ENCODE measurements at places on chromosomes 3 and 15.

DNA sequence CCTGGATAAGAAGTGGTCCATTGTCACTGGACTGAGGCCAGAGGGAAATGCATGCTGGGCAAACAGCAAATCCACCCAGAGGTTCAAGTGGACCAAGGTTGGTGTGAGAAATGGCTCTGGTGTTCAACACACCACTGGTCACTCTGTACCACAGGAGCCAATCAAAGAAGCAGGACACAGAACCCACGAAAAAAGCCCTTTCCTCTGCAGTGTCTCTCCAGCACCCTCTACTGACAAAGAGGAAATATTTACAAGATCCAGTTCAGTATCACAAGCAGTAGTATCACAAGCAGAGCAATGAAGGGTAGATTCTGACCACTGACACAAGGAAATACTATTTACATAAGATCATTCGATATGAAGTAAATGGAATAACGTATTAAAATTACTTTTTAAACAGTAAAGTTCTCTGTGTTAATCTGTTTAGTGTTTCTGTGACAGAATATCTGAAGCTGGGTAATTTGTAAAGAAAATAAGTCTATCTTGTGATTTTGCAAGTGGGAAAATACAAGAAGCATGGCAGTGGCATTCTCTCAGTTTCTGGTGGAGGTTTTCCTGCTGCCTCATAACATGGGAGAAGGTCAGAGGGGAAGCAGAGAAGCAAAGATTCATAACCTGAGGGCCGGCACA lies 390.7 kb downstream of the EFHB start:
- DNase-seq = peak; percentile 9

GRCh38 chr3:170608475-170608874 lies 22.6 kb upstream of the SLC7A14 start:
- DNase-seq = no peak

DNA sequence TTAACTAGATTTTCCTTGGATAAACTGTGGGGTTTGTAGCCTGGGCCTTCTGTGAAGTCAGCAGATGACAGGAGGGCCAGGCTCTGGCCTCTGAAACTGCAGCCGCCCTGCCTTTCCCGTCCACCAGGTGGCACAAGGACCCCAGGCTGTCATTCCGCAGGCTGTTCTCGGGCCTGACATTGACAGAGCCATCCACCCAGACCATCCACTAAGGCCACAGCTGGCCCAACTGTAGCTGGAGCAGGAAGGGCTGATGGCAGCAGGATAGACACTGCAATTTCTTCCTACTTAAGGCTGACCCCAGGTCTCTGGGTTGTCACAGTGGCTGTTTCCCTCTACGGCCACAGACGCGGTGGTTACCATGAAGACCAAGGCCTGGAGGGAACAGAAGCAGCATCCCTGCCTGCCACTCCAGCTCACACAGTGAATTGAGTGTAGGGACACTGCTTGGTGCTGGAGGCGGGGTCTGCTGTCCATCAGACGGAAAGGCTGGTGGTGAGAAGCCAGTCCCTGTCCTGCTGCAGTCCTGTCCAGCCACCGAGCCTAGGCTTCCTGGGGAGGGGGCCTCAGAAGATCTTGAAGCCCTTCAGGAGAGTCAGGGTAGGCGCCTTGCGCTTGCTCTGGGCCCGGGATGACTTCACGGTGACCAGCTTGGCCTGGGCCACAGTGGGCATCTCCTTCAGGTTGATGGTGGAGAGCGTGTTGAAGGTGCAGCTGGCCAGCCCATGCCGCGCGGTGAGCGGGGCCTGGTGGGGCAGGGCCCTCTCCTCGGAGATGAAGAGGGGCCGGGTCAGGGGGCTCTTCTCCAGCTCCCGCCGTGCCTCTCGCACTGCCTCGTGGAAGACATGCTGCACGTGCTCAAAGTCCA lies 9.4 kb downstream of the SLC51B start:
- DNase-seq = peak; percentile 51

DNA sequence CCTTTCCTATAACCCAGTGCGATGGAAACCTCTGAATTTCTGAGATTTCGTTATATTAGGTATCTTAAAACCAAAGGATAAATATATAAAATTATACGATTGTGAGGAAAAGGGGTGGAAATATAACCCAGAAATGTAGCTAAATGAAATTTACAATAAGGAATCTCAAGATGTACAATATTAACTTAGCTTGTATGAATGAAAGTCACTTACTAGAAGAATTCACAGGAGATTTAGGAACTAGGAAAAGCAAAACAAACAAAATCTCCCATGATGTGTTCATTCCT lies 159.2 kb downstream of the USP13 start:
- no peak for DNase-seq

DNA sequence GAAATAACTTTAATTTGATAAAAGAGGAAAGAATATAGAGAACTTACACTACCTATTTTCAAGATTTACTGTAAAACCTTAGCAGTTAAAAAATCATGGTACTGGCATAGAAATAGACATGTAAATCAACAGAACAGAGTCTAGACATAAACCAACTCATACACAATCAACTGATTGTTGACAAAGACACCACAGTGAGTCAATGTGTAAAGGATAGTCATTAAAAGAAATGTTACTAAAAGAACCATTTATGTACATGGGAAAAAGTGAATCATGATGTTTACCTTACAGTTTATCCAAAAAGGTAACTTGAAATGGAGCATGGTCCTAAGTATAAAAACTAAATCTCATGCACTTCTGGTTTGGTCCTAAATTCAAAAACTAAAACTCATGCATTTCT lies 847.4 kb downstream of the IGSF11 start:
- DNase-seq = no peak

GRCh38 chr3:20648921-20649381 lies 462.9 kb upstream of the SGO1 start:
- no peak for DNase-seq

GRCh38 chr3:29655015-29655747 lies 374.3 kb downstream of the RBMS3 start:
- no peak for DNase-seq

GRCh38 chr15:79541196-79541595 lies 109.1 kb downstream of the MINAR1 start:
- DNase-seq = no peak

DNA sequence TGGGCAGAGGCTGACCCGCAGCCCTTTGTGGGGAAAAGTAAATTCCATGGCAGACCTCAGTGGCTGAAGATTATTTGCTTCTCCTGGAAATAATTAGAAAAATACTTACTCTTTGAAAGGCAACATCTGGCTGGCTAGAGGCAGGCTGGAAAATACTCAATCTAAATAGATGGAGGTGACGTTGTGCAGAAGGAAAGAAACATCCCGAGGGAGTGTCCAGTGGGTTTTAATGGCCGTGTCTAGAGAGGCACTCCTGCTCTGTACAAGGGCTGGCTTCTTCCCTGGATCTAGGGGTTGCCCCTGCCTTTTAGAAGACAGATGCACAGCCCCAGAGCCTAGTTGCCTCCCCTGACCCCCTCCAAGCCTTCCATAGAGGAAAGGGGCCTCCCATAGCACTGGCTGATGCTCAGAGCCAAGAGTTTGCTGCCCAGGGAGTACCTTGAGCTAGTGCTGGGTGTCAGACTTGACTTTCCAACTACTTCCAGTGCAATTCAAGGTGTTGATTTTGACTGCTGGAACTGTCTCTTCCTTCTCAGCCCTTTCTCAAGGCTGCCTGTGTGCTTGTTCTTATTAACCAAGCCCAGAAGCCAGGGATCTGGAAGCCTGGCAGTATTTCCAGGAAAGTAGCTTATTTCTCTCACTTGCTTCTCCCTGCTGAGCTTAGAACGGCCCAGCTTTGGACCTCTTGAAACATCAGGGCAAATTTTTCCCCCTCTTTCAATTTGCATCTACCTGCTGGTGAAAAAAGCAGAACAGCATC lies 27.4 kb downstream of the CGNL1 start:
- no peak for DNase-seq

DNA sequence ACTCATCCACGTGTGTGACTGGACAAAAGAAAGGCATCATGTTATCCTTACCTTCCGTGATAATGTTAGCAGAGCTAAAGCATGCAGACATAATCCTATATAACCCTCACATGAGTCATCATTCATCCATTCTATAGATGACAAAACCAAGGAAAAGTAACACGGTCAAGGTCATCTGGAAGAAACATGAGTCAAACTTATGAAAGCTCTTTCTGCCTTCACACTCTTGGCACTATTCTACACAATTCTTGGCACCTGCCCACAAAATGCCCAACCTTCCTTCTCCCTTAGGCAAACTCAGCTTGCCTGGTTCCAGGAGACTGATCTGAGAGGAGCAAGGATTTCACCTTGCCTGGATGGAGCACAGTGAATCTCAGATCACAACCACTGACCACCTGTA lies 66.9 kb downstream of the PRICKLE2 start:
- DNase-seq = no peak

DNA sequence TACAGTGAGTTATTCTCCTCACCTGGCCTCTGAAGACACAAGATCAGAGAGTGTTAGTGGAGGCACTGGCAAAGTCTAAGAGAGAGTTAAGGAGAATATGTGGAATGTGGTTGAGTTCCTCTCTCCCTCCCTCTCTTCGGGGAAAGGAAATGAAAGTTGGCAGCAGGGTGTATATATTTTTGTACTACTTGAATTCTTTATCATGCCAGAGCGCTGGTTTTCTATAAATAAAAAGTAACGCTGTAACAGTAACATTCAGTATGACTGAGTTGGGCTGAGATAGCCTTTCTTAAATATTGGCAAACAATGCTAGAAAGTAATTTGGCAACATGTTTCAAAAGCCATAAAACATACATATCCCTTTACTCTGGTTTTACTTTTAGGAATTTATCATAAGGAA lies 77.5 kb upstream of the TNFAIP8L3 start:
- DNase-seq = no peak

DNA sequence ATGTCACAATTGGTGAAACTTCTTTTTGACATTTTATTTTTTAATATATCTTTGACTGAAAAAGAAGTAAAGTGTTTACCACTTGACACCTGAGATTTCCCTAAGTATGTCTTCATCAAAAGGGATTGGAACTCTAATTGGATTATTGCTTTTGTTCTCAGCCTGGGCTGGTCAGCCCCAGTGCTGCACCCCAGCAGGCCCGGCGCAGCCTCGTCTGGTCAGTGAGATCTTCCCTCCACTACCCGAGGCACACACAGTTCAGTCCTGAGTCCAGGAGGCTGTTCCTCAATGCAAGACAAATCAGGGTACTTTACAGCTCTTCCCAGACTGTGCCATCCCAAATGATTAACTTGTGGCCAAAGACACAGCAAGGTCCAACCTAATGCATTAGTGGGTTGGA lies 146.9 kb upstream of the SEMA6D start:
- DNase-seq = no peak

GRCh38 chr3:162774613-162775100 lies 1278.0 kb downstream of the OTOL1 start:
- no peak for DNase-seq

DNA sequence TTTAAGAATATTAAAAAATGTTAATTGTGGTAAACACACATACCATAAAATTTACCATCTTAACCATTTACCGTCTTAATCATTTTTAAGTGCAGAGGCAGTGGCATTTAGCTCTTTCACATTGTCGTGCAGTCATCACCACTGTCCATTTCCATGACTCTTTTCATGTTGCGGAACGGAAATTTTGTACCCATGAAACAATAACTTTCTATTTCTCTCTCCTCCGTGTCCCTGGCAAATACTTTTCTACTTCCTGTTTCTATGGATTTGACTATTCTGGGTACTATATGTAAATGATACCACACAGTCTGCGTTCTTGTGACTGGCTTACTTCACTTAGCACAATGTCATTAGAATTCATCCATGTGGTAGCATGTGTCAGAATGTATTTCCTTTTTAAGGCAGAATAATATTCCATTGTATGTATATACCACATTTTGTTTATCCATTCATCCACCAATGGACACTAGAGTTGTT lies 27.9 kb downstream of the AKAP13 start:
- no peak for DNase-seq

DNA sequence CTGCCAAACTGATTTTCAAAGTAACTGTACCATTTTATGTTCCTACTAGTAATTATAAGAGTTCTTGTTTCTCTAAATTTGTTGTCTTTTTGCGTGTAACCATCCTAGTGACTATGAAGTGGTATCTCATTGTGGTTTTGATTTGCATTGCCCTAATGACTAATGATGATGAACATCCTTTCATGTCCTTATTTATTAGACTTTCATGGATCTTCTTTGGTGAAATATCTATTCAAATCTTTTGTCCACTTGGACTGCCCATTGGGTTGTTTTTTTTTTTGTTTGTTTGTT lies 3.6 kb downstream of the OXSR1 start:
- no peak for DNase-seq

DNA sequence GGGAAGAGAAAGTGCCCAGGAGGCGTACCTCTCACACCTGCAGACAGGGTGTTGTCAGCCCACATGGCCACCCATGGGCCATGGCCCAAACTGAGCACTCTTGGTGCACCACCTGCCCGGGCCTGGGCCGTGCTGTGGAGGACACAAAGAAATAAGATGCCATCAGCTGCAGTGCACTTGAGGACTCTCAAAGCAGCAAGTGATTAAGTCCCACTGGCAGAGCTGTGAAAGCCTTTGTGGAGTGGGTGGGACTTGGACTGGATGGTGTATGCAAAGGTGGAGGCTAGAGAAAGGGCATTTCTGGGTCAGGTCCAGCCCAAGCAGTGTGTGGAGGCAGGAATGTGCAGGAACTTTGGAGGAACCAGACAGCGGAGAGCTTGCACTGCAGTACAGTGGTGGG lies 122.3 kb downstream of the MEGF11 start:
- peak; percentile 27 for DNase-seq

GRCh38 chr15:38040615-38041014 lies 106.2 kb downstream of the TMCO5A start:
- no peak for DNase-seq

DNA sequence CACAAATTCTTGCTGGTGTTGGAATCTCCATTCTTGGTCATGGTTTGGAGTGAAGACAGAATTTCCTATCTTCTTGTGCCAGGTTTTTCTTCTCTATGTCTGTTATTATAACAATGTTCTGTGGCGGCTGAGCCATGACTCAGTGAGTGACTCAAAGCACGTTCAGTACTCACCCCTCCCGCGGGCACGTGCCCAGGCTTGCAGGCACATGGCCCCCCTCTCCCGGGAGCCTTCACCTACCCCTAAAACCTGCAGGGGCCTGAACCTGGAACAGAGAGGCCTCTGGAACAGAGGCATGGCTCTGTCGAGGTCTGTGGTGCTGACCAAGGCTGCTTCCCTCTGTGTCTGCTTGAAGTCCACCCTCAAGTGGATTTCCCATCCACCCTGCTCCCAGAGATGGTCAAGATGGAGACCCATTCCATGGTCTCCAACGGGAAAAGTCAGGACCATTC lies 27.6 kb downstream of the PLXNB1 start:
- no peak for DNase-seq

DNA sequence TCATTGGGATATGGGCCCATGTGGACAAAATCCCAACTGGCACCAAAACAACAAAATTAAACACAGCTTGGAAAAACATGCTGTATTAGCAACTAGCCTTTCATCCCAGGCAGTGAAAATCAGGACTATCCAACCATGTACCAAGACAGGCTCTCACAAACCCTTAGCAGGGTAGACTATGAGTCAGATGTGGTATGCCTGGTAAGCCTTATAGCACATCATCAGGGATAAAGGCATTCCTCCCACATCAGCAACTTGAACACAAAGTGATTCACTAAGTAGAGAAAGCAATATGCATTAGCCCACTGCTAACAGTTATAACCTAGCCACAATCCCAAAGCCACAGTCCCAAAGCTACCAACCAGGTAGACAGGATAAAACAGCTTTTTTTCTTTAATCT lies 8.0 kb downstream of the CEP152 start:
- no peak for DNase-seq

- DNase-seq = no peak
Observed at GRCh38 chr15:50380089-50380488, 25.1 kb upstream of the GABPB1 start.

All from NCI-H1436 (cell line).